Uterus (tissue), 4 donors: ENCODE measurements at places on chromosomes 16 and 17.

DNA sequence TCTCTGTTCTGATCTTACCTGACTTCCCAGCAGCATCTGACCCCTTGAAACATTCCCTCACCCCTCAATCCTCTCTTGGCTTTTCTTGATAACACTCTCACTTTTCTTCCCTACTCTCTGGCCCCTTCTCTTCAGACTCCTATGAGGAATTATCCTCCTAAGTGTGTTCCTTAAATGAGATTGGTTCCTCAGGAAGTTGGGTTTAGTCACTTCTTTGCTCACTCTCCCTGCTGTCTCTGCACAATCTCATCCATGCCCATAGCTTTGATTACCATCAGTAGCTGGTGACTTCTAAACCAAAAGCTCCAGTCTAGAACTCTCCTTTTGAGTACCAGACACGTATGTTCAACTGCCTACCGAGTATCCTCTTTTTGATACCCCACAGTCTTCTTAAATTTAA is 13.0 kb downstream of the MED24 start:
- no peak for DNase-seq

DNA sequence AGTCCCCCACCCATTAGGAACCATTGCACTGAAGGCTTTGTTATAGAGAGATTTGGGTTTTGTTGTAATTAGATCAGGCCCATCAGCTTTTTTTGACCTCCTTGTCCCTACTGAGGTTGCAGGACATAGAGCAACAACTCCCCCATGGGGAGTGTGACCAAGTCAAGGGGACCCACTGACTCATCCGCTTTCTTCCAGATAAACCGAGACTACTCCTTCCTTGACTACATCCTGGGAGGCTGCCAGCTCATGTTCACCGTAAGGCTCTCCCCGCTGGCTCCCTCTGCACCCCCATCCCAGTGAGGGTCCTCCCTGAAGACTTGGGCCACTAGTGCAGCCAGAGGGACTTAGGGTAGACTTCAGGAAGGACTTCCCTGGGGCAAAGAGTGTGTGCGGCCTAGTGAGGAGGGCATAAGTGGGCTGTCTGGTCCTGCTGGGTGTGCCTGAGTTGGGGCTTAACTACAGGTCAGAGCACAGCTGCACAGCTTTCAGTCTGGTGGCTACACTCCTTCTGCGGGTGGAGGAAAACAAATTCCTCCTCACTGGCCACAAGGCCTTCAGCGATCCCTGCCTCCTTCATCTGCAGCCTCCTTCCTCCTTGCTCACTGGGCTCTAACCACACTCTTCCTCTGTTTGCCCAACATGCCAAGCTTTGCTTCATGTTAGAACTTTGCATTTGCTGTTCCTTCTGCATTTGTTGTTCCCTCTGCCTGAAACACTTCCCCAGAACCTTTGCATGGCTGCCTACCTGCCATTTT is 31.0 kb downstream of the CPNE2 start:
- no peak for DNase-seq

DNA sequence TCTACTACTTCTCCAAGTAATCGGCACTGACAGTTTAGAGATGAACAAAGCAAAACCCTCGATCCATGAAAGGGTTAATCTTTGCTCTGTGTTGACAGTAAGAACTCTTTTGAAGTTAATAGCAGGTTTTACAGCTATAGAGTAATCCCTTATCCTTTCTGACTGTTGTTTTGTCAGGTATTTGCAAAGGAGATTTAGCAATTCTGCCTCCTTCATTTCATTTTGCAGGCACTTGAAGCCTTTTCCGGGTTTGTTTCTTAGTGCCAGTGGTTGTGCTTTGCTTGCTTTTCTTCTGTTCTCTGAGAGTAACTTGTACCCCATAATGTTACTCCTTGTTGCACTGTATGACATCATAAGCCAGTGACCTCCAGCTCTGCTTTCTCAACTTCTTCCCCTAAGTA is 64.5 kb downstream of the TANGO6 start:
- DNase-seq, result no peak

- no peak for DNase-seq
These were observed 27.3 kb downstream of the ZNF778 start for GRCh38 chr16:89244754-89245153.

GRCh38 chr17:73571511-73572130 is 72.6 kb downstream of the SDK2 start:
- no peak for DNase-seq

DNA sequence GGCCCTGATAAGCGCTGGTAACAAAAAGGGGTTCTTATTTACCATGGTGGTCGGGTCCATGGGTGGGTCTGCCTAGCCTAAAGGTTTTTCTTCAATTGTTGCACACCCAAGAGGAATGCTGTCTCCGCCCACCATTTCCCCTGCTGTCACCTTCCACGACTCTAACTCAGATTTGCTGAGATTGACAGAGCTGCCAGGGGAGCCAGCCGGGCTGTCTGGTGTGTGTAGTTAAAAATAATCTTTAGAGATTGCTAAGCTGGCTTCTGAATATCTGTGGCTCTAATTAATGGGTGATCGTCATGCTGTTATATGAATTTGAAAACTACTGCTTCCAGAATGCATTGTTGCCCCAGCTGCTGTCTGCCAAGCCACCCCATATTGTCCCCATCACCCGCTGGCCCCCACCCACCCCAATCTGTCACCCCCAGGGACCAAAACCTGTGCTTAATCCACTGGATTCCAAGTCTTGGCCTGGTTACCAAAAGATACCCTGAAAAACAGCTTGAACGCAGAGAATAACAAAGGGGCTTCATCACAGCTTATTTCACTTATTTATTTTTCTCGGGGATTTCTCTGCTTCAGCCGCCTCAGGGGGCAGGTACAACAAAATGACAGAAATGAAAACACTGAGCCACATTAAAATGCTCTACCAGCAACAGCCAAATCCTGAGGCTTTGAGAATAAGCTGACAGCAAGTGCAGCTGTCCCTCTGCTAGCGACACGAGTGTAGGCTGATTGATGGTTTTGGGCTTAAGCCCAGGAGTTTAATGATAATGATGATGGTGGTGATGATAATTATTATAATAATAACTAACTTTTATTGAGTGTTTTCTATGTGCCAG is 46.1 kb upstream of the NLK start:
- DNase-seq, result no peak

DNA sequence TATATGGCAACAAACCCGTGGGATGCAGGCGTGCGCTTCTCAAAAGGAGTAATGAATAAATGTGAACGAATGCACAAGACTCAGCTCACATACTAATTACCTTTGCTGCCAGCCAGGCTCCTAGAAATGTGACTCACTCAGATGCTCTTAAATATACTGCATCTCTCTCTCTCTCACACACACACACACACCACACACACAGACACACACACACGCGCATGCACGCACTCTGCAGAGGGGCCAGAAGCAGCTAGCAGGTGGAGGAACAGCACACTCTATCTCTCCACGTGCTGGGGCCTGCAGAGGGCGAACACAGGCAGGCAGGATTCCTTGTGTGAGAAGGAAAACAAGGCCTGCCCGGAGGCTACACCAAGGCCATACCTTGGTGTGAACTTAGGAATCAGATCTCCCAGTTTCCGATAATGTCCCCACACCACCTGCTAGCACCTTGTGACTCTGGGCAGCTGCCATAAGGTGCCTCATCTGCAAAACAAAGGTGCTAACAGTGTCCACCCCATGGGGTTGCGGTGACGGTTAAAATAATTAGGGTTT is 5.3 kb downstream of the GPRC5B start:
- DNase-seq, result no peak

DNA sequence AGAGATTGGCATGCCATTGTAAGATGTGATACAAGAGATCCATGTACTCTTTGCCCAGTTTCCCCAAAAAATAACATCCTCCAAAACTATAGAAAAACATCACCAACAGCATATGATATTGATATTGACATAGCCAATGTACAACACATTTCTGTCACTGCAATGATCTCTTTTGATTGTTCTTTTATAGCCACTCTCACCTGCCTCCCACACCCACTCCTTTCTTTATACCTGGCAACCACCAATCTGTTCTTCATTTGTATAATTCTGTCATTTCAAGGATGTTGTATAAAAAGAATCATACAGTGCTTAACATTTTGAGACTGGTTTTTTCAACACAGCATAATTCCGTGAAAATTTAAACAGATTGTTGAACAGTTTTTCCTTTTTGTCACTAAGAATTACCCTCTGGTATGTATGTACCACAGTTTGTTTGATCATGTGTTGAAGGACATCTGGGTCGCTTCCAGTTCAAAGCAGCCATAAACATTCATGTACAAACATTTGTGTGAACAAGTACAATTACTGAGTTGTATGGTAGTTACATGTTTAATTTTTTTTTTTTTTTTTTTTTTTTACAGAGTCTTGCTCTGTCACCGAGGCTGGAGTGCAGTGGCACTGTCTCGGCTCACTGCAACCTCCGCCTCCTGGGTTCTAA is 9.9 kb downstream of the KRTAP9-1 start:
- DNase-seq, result no peak

GRCh38 chr17:1640329-1641064 is 5.0 kb downstream of the SCARF1 start:
- DNase-seq, result no peak

DNA sequence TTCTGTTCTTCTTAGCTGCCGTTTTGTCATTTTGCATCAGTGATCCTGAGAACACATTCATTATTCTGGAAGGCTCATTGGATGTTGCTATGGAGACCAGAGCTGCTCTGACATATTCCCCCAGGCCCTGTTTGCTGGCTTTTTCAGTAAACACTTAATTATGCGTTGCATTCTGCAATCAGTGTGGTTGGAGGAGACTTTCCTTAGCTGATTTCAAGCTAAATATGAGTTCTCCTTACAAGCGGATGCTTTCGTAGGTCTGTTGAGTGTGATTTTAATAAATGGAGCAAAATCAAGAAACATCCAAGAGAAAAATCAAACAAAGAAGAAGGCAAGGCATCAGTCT is 38.2 kb upstream of the NUDT7 start:
- DNase-seq, result no peak

GRCh38 chr16:89090182-89090630 is 3.4 kb upstream of the ACSF3 start:
- DNase-seq, result no peak

GRCh38 chr16:49855822-49856671 is at the start of gene ZNF423:
TSS of gene ZNF423 (minus strand) at chr16:49856112. CDS start at chr16:49855774, 338 bp downstream.
- DNase-seq, result peak; percentile 40

DNA sequence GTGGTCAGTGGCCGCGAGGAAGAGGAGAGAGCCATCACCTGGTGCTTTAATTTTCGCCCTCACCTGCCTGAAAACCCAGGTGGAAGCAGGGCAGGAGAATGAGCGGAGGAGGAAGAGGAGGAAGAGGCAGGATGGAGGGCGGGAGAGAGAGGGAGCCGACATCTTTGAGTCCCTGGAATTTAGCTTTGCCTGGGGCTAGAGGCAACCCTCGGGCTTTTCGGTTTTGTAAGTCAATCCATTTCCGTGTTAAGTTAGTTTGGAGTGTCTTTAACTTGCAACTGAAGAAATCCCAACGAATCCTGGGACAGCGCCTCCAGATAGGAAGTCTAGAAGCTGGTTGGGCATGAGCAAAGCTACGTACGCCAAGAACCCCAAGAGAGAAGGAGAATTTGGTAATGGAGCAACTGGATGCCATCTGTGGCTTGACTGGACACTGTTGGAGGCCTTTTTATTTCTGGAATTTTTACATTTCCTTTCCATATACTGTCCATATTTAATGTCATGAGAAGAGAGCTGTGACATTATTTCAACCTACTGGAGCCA is 36.9 kb upstream of the ATP2A3 start:
- no peak for DNase-seq

DNA sequence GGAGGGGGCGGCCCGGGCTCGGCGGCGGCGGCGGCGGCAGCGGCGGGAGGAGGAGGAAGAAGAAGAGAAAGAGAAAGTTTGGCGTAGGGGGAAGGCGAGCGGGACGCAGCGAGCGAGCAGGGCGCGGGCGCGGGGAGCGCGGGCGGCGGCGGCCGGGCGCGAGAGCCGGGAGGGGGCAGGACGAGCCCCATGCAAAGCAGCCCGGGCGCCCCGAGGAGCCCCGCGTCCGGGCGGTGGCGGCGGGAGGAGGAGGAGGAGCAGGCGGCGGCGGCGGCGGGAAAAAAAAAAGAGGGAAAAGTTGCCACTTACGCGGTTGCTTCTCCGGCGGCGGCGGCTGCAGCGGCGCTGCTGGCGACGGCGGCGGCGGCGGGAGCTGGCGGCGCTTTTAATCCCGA is 10.3 kb upstream of the ZFHX3 start:
- no peak for DNase-seq
